Natural killer cell treated with Interleukin-12 subunit alpha and Interleukin-12 subunit beta and Interleukin-15 and Interleukin-18, amount 100 ng/mL, for 72 hours (primary cell): ENCODE measurements at places on chromosomes 6 and 20. TPM values are rescaled to one million over a fixed set of nuclear protein-coding genes. Genes with fewer than 3 reads are reported as not detected.

Gene CYB5R4
- 29.0 TPM for total RNA-seq

Gene HS3ST5
- not detected for total RNA-seq

Gene ARFGAP1
- total RNA-seq: 87.2 TPM

Gene XKR7
- not detected for total RNA-seq

Gene GSTA2
- total RNA-seq: not detected

Gene COX7A2
- 521 TPM for total RNA-seq

Gene PERP
- 1.3 TPM for total RNA-seq

Gene PGC
- not detected for total RNA-seq

Gene CASS4
- 4.1 TPM for total RNA-seq

Gene FAM217A
- not detected for total RNA-seq

Gene COL20A1
- total RNA-seq: not detected

Gene SEL1L2
- not detected for total RNA-seq

Gene DEK
- 105 TPM for total RNA-seq

Gene HMGN3
- 49.6 TPM for total RNA-seq

Gene KAT14
- 11.0 TPM for total RNA-seq

Gene ADGRB3
- not detected for total RNA-seq

Gene EYA4
- not detected for total RNA-seq

Gene BANF2
- not detected for total RNA-seq

Gene BFSP1
- total RNA-seq: 0.20 TPM

Gene SIRPA
- total RNA-seq: 1.0 TPM

Gene DYNLT2
- 2.6 TPM for total RNA-seq

Gene HTR1E
- not detected for total RNA-seq

Gene HLA-DPA1
- total RNA-seq: 33.8 TPM

Gene FOXQ1
- not detected for total RNA-seq

Gene RAET1L
- total RNA-seq: not detected

Gene TRAM2
- total RNA-seq: 2.5 TPM

Gene CD109
- 2.2 TPM for total RNA-seq

Gene DPPA5
- not detected for total RNA-seq

Gene SIRPD
- not detected for total RNA-seq

Gene TMC2
- total RNA-seq: not detected

Gene ZKSCAN8
- 20.0 TPM for total RNA-seq

Gene NUS1
- 52.7 TPM for total RNA-seq

Gene HRH3
- total RNA-seq: not detected

Gene DLK2
- total RNA-seq: 0.14 TPM

Gene SSTR4
- not detected for total RNA-seq

Gene LZTS3
- total RNA-seq: 0.62 TPM
